ENCODE measurements at places on chromosomes 3 and 15.

DNA sequence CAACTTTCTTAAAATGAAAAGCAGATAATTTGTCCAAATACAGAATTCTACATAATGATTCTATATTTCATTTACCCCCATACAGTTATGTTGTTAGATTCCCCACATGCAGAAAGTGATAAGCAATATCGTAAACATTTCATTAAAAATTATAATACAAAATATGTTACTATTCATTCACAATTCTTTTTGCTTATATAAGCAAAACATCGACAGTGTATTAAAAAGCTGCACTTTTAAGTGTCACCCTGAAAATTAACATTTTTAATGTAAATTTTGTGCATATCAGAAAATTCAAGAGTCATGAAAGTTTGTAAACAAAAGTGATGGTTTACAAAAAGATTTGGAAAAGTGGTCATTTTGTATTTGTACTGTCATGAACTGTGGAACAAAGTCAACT is 19.2 kb downstream of the TMEM212 start:
- DNase-seq: no peak

- DNase-seq: no peak
These were observed 62.7 kb downstream of the CERS3 start for GRCh38 chr15:100466073-100466472.

GRCh38 chr3:128185630-128186447 is 32.6 kb downstream of the EEFSEC start:
- no peak for DNase-seq

- no peak for DNase-seq
These were observed 27.8 kb downstream of the SPTSSB start for GRCh38 chr3:161343540-161343939.

DNA sequence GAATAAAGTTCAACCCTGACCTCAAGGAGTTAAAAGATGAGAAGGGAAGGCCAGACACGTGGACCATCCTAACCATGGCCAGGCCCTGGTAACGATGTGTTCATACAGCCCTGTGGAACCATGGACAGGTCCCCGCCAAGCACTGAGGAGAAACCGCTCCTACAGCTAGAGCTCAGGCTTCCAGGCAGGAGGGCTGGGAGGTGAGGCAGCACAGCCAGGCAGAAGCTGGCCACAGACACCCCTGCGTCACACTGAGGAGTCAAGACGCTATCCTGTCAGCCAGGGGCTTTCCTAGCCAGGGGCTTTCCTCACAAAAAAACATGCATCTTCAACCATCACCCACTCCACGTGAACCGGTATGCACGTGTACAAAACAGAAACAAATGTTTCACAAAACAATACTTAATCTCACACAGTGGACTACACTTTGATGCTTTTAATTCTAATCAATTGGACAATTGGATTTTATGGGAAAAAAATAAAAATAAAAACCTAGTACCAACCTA is 73.2 kb downstream of the TBC1D2B start:
- DNase-seq: no peak

GRCh38 chr3:8536096-8537056 is 34.8 kb downstream of the LMCD1 start:
- DNase-seq: no peak

GRCh38 chr15:37652646-37653417 is 281.6 kb upstream of the TMCO5A start:
- no peak for DNase-seq

DNA sequence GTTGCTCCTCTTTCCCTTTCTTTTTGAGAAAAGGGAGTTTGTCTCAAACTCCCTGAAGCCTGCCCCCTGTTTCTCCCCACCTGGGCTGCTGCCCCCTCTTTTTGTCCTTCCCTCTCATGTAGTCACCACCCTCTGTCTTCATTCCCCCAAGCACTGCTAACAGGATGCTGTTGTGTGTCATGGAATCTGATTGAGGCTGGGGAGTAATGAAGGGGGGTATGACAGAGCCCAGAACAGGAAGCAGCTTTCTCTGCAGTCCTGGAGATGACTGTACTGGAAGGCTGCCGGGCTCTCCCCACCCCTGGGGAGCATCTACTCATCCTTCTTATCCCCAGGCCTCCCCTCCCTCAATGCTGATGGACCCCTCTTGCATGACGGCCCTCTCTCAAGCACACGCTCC is 181.6 kb downstream of the ABHD5 start:
- DNase-seq: no peak

DNA sequence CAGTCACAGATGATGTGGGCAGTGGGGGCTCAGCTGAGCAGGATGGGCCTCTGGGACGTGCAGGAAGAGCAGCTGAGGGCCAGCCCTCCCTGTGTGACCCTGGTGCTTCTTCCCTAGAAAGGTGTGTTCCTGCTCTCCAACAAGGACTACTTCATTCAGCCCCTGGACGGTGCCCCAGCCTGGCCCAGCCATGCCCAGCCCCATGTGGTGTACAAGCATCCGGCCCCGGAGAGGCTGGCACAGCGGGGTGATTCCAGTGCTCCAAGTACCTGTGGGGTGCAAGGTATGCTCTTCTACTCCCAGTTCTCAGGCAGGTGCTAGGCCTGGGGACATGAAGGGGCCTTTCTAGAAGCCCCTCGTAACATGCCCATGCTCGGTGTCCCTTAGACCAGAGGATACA is 38.3 kb downstream of the SAXO2 start:
- no peak for DNase-seq

DNA sequence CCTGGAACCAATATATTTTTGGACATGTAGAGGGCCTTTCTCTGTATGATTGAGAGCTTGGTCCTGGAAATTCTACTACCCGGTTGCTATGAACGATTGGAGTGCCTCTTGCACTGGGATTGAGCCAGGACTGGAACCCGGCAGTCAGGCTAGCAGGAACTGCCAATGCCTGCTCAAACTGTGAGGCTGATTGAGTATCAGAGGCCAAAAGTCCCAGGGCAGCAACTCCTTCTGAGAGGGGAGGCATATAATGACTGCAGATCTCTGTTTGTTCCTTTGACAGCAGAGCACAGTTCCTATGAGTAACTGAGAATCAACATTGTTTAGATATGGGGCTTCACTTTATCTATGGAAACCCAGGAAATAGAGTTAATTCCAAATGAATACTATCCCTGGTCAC is 12.9 kb downstream of the IQCH start:
- DNase-seq: no peak

- no peak for DNase-seq
These were observed 1.5 kb upstream of the FBXL22 start for GRCh38 chr15:63595688-63596087.

GRCh38 chr3:135499426-135499825 is 466.1 kb upstream of the PPP2R3A start:
- DNase-seq: no peak

DNA sequence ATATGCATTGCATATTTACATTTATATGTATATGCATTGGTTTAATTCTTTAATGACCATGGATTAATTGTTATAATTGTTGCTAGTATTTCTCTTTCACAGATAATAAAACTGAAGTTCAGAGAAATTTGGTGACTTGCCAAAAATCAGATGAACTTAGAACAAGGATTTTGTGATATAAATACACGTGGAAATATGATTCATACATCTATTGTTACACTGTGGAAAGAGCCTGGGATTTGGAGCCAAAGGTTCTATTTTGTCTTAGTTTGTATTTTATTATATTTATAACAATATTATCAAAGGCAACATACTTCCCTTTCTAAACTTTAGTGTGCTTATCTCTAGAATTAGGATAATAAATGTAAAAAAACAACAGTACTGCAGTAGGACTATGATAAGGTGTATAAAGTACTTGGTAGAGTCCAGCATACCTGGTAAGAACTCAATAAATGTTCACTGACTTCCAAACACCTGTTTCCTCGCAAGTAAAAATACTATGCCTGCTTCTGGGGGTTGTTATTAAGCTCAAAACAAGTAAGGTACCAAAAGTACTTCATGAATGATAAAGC is 342.9 kb downstream of the THSD4 start:
- no peak for DNase-seq

- DNase-seq: no peak
These were observed 13.4 kb upstream of the RTP3 start for GRCh38 chr3:46484388-46484787.

GRCh38 chr15:43253431-43254403 is 13.0 kb downstream of the TGM5 start:
- DNase-seq: peak; percentile 54

GRCh38 chr15:67433495-67434099 is 87.3 kb upstream of the C15orf61 start:
- peak; percentile 18 for DNase-seq

GRCh38 chr15:34336231-34336990 is 1.2 kb downstream of the SLC12A6 start:
- no peak for DNase-seq

- DNase-seq: no peak
These were observed 8.1 kb downstream of the RRP9 start for GRCh38 chr3:51933471-51934138.

GRCh38 chr15:34714476-34715121 is 40.2 kb downstream of the GJD2 start:
- no peak for DNase-seq

DNA sequence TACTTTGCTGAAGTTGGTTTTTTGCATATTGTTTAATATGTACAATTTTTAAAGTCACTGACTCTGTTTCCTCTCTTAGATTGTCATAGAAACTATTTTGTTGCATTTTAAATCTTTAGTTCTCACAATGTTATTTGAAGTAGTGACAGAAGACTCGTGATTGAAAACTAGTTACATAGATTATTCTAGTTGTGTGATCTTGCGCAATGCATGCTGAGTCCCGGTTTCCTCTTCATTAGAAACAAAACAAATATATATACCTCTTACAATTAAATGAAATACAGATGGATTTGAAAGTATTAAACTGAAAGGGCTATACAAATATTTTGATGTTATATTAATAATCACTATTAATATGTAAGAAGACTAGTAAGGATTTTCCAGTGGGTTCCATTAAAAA is 333.0 kb downstream of the LPP start:
- DNase-seq: no peak

- DNase-seq: peak; percentile 32
These were observed 275.4 kb downstream of the ABHD5 start for GRCh38 chr3:43966126-43966525.

- DNase-seq: no peak
These were observed 41.8 kb upstream of the UBE2E2 start for GRCh38 chr3:23161308-23161707.

DNA sequence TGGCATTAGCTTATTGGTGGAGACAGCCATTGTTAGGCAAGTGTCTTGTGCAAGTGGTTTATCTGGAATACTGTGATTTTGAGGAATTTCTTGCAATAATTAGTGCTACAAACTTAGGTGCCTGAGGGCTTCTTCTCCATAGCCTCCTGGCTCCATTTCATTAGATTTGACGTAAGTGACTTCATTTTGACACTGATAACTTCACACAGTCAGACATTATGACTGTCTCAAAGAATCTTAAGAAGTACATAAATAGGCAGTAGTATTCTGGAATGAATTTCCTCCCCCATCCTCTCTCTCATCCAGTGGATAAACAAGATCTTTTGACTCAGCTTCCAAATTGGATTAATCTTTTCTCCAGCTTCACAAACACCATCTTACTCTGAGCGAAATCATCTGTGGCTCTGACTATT is 19.0 kb downstream of the ARL14 start:
- DNase-seq: no peak

DNA sequence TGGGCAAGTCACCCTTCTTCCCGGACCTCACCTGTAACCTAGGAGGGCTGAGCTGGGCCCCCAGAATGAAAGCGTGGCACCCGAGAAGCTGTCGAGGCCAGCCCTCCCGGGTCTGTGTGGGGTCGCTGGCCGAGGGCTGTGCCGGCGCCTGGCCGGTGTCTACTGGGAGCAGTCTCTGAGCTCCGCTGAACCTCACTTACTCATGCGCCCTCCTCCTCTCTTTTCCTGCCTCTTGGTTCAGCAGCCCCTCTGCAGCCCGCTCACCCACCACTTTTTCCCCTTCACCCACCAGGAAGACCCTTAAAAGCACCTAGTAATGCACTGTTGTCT is 419 bp downstream of the HYKK start:
- no peak for DNase-seq

DNA sequence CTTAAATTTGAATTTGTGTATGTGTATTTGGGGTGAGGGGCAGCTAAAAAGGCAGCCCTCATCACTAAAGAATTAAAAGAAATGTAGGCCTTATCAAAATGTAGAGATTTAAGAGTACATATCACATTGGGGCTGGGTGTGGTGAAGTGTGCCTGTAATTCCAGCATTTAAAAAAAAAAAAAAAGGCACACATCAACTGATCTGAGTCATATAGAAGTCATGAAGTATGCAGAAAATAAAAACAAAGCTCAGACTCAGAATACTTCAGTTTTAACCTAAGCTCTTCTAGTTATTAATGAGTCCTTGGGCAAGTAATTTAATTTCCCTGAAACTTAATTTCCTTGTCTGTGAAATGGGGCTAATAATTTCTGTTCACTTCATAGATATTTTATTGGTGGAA is 31.6 kb downstream of the SLC24A1 start:
- DNase-seq: no peak

GRCh38 chr3:127786353-127787070 is 35.8 kb downstream of the MGLL start:
- DNase-seq: no peak

- no peak for DNase-seq
These were observed 69.8 kb downstream of the FGF7 start for GRCh38 chr15:49492830-49493229.

DNA sequence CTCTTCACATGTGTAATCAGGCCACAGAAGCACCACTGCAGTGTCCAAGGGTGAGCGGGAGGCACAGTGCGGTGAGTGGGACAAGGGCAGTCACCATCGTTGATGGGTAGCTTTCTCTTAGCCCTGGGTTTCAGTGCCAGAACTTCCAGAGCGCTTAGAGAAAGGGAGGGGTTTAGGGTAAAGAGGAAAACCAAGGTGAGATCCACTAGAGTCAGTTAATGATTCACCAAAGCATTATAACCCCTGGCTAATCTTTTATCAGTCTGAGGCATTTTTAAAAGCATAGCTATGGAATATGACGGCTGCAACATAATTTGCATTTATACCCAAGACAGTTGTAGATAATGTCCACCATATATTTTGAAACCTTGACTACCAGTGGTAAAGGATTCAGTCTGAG is 94.8 kb downstream of the SHQ1 start:
- no peak for DNase-seq

GRCh38 chr3:24396338-24396737 is 98.3 kb downstream of the THRB start:
- DNase-seq: no peak

DNA sequence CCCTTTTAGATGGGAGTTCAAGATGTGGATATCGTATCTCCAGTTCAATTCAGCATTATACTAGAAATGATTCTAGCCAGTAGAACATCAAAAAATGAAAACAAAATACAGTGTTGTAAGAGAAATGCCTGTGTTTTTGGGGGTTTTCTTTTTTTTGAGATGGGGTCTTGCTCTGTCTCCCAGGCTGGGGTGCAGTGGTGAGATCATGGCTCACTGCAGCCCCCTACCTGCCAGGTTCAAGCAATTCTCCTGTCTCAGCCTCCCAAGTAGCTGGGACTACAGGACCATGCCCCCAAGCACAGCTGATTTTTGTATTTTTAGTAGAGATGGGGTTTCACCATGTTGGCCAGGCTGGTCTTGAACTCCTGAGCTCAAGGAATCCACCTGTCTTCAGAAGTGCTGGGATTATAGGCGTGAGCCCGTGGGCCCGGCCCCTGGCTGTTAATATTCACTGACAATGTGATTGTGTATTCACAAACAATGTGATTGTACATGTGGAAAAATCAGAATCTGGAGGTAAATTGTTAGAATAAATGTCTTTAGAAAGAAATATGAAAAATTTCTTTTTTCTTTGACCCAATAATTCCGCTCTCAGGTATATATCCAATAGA is 59.0 kb downstream of the ARIH1 start:
- no peak for DNase-seq

- no peak for DNase-seq
These were observed at the start of gene MAP1A for GRCh38 chr15:43517354-43518196. Gene MAP1A (plus strand): TSS chr15:43517608. CDS start chr15:43521474, 3,866 bp downstream.

- no peak for DNase-seq
These were observed 51.2 kb upstream of the TBC1D5 start for GRCh38 chr3:17793542-17794195.

Data from activated CD4-positive, alpha-beta T cell treated with anti-CD3 and anti-CD28 coated beads, Interleukin-2, Interleukin-4, amounts not matched to agents 100 ng/mL and 50 ng/mL, durations not matched to agents 16 hours and 8 hours (primary cell).